Activated CD4-positive, alpha-beta T cell treated with anti-CD3 and anti-CD28 coated beads, Interleukin-2, amount 10 ng/mL, durations not matched to agents 24 days and 14 days (primary cell): ENCODE measurements at places on chromosomes 3 and 15. TPM values are rescaled to one million over a fixed set of nuclear protein-coding genes. Genes with fewer than 3 reads are reported as not detected.

GRCh38 chr3:127487196-127487595 lies 103.3 kb downstream of the TPRA1 start:
- no peak for DNase-seq

DNA sequence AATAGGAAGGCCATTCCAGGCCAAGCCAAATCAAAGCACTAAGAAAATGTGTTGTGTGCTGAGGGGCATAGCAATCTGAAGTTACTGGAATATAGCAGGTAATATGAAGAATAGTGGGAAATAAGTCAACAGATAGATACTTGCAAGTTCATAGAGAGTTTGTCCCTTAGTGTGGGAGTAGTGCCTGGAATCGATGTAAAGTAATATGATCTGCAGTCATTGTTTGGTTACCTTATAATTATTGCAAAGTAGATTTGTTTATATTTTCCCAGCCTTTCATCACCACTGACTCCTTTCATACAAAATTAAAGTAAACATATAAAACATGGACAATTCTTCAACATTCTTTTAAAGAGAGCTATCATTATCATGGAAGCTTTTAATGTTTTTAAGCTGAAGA lies 420.9 kb upstream of the NECTIN3 start:
- DNase-seq: no peak

- DNase-seq: no peak
Observed at GRCh38 chr3:197714251-197714650, 22.5 kb downstream of the RUBCN start.

GRCh38 chr15:92683511-92683834 lies 27.9 kb upstream of the FAM174B start:
- DNase-seq: no peak

Gene PLSCR2
- total RNA-seq: not detected in 2 replicates
